ENCODE measurements at places on chromosomes 1 and 21. TPM values are rescaled to one million over a fixed set of nuclear protein-coding genes. Genes with fewer than 3 reads are reported as not detected.

CFAP107 gene
- not detected for total RNA-seq

- no peak for DNase-seq
Measured at GRCh38 chr1:209051570-209051969, 531.9 kb upstream of the CAMK1G start.

GRCh38 chr21:39054066-39054465 lies 129.2 kb downstream of the PSMG1 start:
- no peak for DNase-seq

HAO2 gene
- not detected for total RNA-seq

GRCh38 chr1:23178950-23179349 lies 10.3 kb upstream of the LUZP1 start:
- no peak for DNase-seq

DNA sequence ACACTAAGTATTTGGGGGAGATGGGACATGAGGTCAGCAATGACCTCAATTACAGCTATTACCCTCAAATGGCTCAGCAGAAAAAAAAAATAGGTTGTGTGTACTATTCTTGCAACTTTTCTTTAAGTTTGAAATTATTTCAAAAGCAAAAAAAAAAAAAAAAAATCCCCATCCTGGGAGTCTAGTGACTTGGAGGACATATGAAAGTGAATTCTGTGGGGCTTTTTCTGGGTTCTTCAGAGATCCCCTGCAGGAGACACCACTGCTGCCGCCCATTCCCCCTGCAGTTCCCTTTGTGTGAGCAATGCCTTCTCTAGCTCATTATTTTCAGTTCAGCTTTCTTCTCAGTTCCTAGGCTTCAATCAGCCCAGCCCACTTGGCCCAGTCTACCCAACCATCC lies 16.7 kb downstream of the HSD11B1 start:
- no peak for DNase-seq

Data from spleen (tissue), 13 donors.